Thyroid gland (tissue), 4 donors: ENCODE measurements at places on chromosomes 16 and 17. TPM values are rescaled to one million over a fixed set of nuclear protein-coding genes. Genes with fewer than 3 reads are reported as not detected.

- no peaks in the 10 kb centered on the region for H3K36me3 ChIP-seq
- DNase-seq: no peak
- no peak overlapping the region for H3K27ac ChIP-seq
- H3K4me1 ChIP-seq: no peaks in the 10 kb centered on the region
These were observed 104.0 kb downstream of the FOXL1 start for GRCh38 chr16:86682219-86682904.

DNA sequence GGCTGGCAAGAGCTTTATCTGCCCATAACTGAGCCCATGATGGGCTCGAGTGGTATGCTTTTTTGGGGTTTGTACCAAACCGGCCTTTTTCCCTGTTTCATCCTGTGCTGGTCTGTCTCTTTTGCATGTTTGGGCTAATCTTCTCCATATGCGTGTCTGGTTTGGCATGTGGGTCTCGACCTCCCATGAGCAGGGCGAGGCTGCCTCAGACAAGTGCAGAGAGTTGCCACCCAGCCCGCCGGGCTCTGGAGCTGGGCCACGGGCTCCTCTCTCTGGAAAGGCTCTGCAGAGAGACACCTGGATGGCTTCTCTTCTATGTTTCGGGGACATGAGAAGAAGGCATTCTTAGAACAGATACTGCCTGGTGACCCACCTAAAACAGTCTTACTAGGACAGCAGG, 67.8 kb upstream of the TBX2 start:
- H3K27me3 ChIP-seq: no peaks in the 10 kb centered on the region
- DNase-seq: no peak
- no peak overlapping the region for H3K4me3 ChIP-seq
- H3K27ac ChIP-seq: no peak overlapping the region

DNA sequence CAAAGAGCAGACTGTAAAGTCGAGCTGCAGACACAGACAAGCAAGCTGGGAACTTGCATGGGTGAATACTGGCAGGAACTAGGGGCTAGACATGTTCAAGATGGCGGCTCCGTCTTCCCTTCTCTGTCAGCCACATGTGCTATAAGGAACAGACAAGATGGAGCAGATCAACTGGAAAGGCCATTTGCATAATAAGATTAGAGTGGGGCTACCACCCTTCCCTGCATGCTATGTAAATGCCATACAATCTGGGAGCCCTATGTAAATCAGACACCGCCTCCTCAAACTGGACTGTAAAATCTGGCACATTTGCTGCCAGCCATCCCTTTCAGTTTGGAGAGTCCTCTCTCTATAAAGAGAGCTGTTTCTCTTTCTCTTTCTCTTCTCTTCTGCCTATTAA, 640.1 kb upstream of the CDH8 start:
- DNase-seq: no peak
- H3K27me3 ChIP-seq: no peaks in the 10 kb centered on the region
- no peaks in the 10 kb centered on the region for H3K36me3 ChIP-seq
- H3K4me3 ChIP-seq: no peak overlapping the region
- H3K27ac ChIP-seq: no peak overlapping the region
- H3K4me1 ChIP-seq: no peaks in the 10 kb centered on the region

- H3K27ac ChIP-seq: no peak overlapping the region
- no peak for DNase-seq
- no peaks in the 10 kb centered on the region for H3K36me3 ChIP-seq
- H3K4me1 ChIP-seq: no peaks in the 10 kb centered on the region
- H3K27me3 ChIP-seq: no peaks in the 10 kb centered on the region
These were observed 235.0 kb downstream of the CHD9NB start for GRCh38 chr16:52817696-52818095.

CLEC18A gene
- total RNA-seq: 0.88 TPM

ADGRG1 gene
- total RNA-seq: 120 TPM

CCL16 gene
- total RNA-seq: not detected
